DMS79 (cell line): ENCODE measurements at places on chromosomes 13 and 19.

GRCh38 chr19:10404888-10405820, 1.8 kb upstream of the CDC37 start:
- DNase-seq, result no peak

GRCh38 chr13:74289861-74290773, 155.9 kb upstream of the KLF12 start:
- DNase-seq, result peak; percentile 82

GRCh38 chr13:31955741-31956140, 75.8 kb upstream of the FRY start:
- DNase-seq, result no peak

GRCh38 chr13:104996022-104996421, 1539.4 kb downstream of the EFNB2 start:
- DNase-seq, result no peak

- no peak for DNase-seq
These were observed 7.2 kb upstream of the FCHO1 start for GRCh38 chr19:17743874-17744580.

GRCh38 chr13:101755228-101755887, 302.9 kb downstream of the ITGBL1 start:
- no peak for DNase-seq

DNA sequence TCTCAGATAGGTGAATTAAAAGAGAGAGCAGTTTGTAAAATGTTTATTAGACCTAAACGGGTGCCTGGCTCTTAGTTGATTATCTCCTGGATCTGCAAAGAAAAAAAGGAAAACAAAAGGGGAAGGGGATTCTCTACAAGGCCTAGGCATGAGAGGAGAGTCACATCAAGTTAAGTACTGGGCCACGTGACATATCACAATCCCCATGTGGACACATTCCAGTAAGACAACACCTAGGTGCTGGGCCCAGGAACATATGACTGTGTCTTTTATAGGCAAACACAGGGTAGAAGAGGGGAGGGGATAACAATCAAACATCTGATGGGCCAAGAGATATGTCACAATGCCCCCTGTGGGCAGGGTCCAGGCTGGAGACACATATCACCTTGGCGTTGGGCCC, 4.2 kb upstream of the ZNF91 start:
- DNase-seq, result no peak

- peak; percentile 55 for DNase-seq
These were observed 61.4 kb upstream of the NFIC start for GRCh38 chr19:3304871-3305423.

GRCh38 chr13:41816057-41816456, 144.9 kb downstream of the VWA8 start:
- no peak for DNase-seq

- DNase-seq, result no peak
These were observed 15.6 kb upstream of the FBXO17 start for GRCh38 chr19:38990949-38991697.

GRCh38 chr19:19524053-19524452, 4.7 kb upstream of the YJEFN3 start:
- no peak for DNase-seq

DNA sequence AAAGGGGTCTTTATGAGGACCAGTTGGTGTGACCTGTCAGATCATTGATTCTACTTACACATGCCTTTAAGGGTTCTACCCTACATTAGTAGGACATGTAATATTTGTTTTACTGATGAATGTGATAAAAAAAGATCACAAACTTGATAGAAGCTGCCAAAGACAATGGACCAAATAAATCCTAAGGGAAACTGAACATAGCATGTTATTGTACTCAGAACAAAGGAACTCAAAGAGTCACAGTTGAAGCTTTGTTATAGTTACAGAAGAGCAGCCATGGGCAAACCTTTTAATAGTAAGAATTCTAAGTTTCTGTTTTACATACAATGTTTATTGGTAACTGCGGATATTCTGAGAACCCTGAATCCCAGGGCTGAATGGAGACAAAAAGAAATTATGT, 780.1 kb downstream of the SLITRK6 start:
- no peak for DNase-seq

DNA sequence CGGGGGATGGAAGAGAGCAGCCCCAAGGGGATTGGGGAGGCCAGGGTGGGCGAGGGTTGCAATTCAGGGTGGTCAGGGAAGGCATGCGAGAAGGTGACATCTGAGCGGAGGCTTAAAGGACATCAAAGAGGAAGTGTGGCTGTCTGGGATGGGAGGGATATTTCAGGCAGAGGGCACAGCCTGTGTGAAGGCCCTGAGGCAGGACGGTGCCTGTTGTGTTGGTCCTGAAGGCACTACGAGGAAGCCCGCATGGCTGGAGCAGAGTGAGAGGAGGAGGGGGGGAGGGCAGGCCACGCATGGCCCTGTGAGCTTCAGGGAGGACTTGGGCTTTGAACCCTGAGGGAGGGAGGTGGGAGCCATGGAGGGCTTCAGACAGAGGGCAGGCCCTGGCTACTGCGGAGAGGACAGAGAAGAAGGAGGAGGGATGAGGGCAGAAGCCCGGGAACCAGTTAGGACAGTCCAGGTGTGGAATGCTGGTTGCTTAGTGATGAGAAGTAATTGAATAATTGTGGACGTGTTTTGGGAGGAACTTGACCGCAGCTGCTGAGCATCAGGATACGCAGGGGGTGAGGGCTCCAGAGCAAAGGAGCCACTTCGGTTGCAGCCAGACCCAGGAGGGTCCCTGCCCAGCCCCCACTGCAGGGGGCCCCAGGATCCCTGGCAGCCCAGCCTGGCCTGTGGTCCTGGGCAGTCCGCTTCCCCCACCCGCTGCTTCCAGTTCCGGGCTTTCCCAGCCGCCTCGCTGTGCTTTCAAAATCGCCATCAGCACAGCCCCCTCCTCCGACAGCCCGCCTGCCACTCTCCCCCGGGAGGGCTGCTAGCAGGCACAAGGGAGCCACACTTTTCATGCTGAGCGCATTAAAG, 6.2 kb downstream of the TLE6 start:
- DNase-seq, result peak; percentile 91

DNA sequence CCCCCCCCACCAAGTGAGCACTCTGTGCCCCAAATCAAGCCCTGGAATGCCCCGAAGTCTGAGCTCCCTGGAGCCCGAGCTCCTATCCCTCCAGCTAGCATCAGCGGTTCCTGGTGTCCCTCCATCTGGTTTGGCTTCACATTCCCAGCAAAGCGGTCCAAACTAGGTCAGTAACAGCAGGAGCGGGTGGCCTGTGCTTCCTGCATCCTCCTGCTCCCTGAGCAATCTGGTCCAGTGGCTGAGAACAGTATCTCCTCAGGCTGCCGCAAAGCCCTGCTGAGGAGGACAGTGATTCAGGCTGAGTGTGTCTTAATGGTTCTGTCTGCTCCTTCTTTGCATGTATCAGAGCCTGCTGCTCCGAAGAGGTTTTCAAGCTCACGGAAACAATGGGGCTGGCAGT, 25.9 kb downstream of the RASL11A start:
- no peak for DNase-seq

DNA sequence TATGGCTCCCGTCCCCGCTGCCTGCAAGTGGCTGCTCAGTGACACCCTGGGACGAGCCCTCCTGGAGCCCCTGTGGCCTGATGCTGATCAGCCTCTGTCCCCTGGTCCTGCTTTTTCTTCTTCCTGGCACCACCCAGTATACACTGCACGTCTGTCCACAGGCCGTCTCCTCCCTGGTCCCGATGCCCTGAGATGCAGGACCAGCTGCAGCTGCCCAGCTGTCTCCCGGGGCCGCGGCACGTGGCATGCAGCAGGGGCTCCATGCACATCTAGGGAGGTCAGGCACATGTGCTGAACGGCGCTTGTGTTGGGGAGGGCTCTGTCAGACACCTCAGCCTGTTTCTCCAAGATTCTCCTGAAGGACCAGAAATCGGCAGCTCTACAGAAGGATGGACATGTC, 30.2 kb downstream of the ZFR2 start:
- no peak for DNase-seq

GRCh38 chr13:107299717-107300116, 731.8 kb upstream of the ARGLU1 start:
- no peak for DNase-seq

DNA sequence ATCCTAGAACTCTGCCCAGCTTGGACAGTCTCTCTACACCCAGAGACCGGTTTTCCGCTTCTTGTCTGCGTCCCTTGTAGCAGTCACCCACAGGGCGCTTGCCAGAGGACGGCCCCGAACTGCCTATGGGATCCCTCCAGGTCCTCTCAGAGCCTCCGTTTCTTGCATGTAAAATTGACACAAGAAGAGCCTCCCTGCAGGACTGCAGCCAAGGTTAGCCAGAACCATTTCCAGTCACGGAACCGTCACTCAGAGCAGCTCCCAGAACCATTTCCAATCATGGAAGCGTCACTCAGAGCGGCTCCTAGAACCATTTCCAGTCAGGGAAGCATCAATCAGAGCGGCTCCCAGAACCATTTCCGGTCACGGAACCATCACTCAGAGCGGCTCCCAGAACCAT, 65.5 kb downstream of the ATP11A start:
- DNase-seq, result no peak

- DNase-seq, result peak; percentile 100
These were observed 4.2 kb downstream of the ADPRHL1 start for GRCh38 chr13:113448885-113449692.

GRCh38 chr13:110965038-110965754, 50.3 kb upstream of the ANKRD10 start:
- DNase-seq, result no peak

- no peak for DNase-seq
These were observed 537.4 kb downstream of the SLITRK6 start for GRCh38 chr13:85261757-85262346.

DNA sequence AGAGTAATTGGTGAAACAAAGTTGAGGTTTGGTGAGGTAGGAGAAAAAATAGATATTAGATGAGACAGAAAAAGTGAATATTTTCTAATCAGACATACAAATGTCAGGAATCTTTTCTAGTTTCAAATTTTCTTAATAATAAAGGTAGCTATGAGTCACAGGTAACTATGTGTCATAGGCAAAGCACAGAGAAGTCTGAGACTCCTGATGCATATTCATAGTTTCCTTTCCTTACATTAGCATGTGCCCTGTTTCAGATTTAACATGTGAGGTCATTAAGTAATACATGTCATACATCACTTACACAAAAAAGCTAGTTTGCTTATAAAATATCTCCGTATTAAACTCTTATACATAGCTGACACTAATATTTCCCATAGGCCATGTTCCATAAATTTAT, 1141.3 kb upstream of the PCDH20 start:
- DNase-seq, result no peak

- no peak for DNase-seq
These were observed 4.1 kb upstream of the NANOS3 start for GRCh38 chr19:13872695-13873389.

GRCh38 chr13:22432690-22433089, 748.1 kb upstream of the SGCG start:
- no peak for DNase-seq

- DNase-seq, result no peak
These were observed 154.8 kb downstream of the COG6 start for GRCh38 chr13:39810091-39810877.

GRCh38 chr13:30300596-30300995, 6.8 kb downstream of the KATNAL1 start:
- no peak for DNase-seq

GRCh38 chr19:16623576-16623975, 4.4 kb downstream of the MED26 start:
- DNase-seq, result no peak

- no peak for DNase-seq
These were observed 64.6 kb upstream of the MYCBP2 start for GRCh38 chr13:77391475-77391874.

DNA sequence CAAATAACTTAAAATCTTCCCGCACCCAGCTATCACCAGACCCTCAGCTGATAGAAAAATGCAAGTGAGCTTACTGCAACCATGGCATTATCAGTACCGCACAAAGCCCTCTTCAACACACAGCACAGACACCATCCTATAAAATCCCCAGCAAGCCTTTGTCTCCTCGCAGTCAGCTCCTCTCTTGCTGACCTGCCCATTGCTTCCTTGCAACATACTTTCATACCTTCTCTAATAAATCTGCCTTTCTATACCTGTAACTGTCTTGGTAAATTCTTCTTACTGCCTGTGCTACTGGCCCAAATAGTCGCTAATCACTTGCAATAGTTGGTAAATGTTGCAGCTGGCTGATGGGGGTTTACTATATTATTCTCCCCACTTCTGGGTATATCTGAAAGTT, 43.3 kb upstream of the FARP1 start:
- DNase-seq, result no peak

DNA sequence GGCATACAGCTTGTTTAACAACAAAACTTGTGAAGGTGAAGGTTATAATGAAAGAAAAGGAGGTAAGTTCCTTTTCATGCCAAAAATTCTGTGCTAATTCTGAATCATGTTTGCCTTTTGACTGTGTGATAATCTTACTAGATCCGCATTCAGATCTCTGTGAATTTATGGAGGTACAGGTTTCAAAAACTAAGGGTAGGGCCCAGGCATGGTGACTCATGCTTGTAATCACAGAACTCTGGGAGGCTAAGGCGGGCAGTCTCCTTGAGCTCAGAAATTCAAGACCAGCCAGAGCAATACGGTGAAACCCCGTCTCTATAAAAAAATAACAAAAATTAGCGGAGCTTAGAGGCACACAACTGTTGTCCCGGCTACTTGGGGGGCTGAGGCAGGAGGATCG, 45.9 kb downstream of the PCDH9 start:
- DNase-seq, result no peak

DNA sequence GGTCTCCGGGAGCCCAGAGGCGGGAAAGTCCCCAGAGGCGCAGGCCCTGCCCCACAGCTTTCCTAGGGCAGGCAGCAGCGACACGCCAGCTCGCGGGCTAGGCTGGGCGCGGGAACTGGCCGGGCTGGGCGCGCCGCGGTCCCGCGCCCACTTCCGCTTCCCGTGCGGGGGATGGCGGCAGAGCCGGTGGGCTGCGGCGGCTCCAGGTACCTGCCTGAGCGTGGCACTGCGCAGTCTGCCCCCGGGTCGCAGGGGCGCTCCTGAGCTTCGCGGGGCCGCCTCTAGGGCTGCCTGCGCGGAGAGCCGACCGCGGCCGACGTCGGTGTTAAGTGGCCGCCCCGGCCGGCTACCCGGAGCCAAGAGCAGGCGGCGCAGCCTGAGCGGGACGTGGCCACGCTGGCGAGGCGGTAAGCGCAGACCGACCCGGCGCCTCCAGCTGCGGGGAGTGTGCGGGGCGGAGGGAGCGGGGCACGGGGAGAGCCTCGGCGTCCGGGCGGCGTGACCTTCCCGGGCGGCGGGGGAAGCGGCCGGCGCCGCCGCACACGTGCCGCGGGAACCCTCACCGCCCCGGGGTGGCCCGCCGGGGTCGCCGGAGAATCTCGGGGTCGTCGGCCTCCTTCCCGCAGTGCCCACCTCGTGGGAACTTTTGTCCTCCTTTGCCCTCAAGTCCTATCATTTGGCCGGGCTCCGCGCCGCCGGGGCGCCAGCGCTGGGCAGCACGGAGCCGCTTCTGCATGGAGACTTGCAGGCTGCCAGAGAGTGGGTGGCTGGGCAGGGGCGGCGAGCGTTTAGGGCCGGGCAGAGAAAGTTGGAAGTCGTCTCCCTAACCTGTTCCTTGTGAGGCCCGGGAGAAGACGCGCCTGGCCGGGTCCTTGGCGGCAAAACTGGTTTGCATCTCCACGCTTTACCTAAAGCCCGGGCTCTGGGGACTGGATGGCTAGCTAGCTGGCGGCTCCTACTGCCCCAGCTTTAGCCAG, 31.4 kb upstream of the MPHOSPH8 start:
- no peak for DNase-seq

GRCh38 chr19:51690454-51691073, 2.6 kb upstream of the SPACA6 start:
- peak; percentile 67 for DNase-seq

GRCh38 chr13:26590951-26591350, 33.5 kb downstream of the WASF3 start:
- no peak for DNase-seq
